Activated naive CD4-positive, alpha-beta T cell treated with anti-CD3 and anti-CD28 coated beads, Interleukin-2, amount 50 U/mL, for 16 hours (primary cell): ENCODE measurements at places on chromosomes 5 and 9.
A peak's percentile ranks its signal among the peaks of the same experiment; 100 is the strongest.

DNA sequence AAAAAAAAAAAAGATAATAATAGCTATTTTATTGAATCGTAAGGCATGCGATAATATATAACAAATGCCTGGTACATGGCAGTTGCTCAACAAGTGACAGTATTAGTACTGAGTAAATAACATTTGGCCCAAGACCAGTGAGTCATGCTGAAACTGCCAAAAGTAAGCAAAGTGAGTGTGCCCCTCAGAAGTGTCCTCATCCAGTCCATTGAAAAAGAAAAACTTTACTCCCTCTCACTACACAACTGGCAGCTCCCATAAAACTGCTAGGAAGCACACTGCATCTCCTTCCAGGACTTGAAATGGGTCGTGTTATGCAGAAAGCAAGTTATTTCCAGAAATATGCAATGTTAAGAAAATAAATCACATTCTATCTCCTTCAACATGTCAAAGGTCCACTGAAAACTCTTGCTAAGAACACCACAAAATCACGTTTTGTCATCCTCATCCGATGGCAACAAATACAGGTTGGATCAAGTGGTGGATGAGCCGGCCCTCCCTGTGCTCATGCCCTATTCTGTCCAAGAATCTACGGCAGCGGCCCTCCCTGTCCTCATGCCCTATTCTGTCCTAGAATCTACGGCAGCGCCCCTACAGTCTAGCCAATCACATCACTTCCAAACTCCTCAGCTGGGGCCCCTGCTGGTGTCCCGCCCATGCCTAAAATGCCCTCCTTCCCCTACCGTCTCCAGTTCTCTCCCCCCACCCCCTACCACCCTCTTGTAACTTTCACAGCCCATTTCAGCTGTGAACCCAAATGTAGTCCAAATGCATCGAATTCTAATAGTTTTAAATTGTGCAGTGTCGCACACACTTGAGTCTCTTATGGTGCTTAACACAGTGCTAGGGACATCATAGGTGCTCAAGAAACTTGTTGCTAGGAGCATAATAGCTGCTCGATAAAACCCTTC lies 12.5 kb downstream of the PTCH1 start:
- no peak for DNase-seq

DNA sequence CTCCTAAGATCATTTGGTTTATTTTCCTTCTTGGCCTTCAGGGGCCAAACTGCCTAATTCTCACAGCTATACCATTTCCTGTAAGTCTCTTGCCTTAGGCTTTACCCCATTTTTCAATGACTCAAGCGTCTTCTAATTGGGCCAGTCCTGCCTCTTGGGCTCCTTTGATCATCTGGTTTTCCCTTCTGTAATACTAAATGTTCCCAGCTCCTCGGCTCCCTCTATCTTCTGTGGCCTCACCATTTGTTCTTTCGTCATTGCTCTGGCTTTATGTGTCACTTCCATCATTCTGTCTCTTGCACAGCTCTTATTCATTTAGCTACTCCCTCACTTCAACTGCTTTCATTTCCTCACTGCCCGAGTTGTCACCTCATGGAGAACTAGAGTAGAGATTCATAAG lies 14.5 kb upstream of the SPINK7 start:
- no peak for DNase-seq

DNA sequence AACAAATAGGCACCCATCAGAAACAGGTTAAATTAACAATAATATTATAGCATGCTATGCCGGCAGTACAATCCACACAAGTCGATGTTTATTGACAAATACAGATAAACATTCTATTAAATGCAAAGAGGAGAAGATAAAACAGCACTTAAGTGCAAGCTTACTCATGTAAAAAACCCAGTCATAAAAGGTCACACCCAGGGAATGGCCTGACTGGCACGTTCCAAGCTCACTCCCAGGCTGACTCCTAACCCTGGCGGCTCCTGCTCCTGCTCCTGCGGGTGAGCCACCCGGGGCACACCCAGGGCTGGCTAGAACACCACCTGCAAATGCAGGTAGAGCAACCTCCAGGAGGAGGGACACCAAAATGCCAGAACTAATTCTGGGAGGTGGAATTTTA lies 66.9 kb downstream of the SEMA4D start:
- DNase-seq = no peak

- no peak for DNase-seq
These were observed 213.6 kb downstream of the AGTPBP1 start for GRCh38 chr9:85528142-85528541.

DNA sequence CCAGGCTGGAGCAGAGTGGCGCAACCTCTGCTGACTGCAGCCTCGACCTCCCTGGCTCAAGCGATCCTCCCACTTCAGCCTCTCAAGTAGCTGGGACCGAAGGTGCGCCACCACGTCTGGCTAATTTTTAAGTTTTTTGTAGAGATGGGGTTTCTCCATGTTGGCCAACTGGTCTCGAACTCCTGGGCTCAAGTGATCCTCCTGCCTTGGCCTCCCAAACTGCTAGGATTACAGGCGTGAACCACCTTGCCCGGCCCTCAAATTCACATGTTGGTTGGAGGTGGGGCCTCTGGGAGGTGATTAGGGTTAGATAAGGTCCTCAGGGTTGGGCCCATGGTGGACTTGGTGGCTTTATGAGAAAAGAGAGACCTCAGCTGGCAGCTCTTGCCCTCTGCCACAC lies 10.1 kb downstream of the LCN12 start:
- no peak for DNase-seq

DNA sequence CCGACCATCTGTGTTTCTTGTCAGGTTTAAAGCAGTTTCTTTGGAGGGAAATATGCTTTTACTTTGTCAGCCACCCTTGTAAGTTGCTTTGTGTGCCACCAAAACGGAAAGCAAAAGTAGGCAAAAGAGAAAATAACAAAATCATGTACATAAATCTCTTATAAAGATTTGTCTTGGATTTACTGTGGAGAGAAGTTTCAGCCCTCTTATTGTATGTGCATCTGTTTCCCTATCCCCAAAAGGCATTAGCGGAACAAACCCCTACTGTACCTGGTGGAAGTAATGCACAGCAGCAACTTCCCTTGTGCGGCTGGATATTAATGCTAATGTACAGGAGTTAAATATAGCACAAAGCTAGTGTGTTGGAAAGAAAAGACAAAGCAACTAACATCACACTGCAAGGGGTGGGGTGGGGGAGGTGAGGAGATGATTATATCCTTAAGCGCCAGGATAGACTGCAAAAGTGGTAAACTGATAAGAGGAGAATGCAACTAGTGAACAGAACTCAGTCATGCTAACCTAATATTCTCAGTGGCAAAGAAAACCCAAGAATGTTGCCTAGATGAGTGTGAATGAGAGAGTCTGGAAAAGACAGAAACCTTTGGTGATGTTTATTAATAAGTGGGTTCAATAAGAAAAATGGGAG lies 396.5 kb upstream of the MEF2C start:
- no peak for DNase-seq

- peak; percentile 95 for DNase-seq
These were observed 8.5 kb downstream of the PRR7 start for GRCh38 chr5:177455036-177455660.

- no peak for DNase-seq
These were observed 187.8 kb downstream of the NR3C1 start for GRCh38 chr5:143215690-143216089.

DNA sequence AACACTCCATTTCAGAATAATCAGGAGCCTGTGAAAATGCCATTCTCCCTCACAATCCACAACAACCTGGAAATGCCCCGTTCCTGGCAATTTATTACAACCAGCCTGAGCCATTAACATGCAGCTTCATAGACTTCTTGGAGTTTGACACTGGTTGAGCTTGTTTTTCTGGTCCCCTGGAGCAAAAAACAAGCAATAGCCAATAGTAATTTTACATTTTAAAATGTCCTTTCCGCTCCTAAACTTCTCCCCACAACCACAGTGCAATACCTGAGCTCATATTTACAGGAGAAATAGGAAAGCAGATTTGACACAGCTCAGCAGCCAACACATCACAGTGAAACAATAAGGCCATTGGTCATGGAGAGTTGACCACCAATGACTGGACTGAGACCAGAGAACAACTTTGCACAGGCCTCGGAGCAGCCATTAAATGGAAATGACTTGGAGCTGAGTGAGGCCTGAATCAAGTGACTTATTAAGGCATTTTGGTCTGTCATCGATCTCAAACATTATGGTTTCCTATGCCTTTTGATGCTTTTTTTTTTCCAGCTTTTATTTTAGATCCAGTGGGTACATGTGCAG lies 73.0 kb downstream of the ENC1 start:
- no peak for DNase-seq

DNA sequence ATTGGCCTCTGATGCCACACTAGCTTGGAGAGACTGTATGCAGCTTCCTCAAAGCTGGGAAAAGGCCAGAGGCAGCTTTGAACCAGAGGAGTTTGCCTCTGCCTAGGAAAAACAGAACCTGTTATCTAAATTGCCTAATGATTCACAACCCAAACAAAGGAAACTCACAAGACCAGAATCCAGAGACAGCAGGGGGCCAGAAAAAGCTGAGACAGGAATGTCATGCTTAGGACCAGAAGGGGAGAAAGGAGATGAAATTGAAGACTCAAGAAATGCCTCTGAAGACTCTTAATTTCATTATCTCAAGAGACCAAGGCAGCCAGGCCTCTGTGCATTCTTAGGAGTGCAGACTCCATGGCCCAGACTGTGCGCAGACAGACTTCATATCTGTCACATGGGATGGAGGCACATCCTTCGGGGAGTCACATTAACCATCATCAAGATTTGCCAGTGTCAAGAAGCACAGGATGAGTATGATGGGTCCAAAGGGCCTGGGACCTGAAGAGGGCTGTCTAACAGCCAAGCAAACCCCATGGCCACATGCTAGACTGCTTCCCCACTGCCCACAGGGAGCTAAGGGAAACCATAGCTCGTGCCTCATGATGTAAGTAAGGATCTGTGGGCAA lies 57.3 kb downstream of the ARSB start:
- no peak for DNase-seq

- DNase-seq = no peak
These were observed 50.8 kb downstream of the SEMA5A start for GRCh38 chr5:9495121-9495520.

GRCh38 chr5:73896097-73896496 lies 270.1 kb downstream of the ARHGEF28 start:
- no peak for DNase-seq

GRCh38 chr5:145979270-145980223 lies 43.2 kb downstream of the SH3RF2 start:
- DNase-seq = no peak

GRCh38 chr5:157665467-157666070 lies 5.8 kb upstream of the C5orf52 start:
- no peak for DNase-seq

DNA sequence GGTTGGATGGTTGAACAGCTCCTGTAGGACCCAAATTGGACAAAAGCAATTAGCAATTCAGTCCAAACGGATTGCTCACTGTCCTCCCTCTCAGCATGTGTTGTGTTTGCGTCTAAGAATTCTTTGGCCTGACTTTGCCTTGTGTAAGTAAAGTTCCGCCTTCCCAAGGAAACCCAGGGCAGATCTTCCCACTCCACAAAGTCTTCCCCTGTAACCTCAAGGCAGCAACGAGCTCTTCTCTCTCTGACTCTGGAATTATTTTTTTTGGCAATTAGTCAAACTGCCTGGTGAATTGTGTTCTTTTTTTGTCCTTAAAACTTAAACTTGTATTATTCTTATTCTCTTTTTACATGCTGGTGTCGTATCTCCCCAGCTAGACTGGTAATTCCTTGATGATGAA lies 20.7 kb upstream of the BASP1 start:
- no peak for DNase-seq

DNA sequence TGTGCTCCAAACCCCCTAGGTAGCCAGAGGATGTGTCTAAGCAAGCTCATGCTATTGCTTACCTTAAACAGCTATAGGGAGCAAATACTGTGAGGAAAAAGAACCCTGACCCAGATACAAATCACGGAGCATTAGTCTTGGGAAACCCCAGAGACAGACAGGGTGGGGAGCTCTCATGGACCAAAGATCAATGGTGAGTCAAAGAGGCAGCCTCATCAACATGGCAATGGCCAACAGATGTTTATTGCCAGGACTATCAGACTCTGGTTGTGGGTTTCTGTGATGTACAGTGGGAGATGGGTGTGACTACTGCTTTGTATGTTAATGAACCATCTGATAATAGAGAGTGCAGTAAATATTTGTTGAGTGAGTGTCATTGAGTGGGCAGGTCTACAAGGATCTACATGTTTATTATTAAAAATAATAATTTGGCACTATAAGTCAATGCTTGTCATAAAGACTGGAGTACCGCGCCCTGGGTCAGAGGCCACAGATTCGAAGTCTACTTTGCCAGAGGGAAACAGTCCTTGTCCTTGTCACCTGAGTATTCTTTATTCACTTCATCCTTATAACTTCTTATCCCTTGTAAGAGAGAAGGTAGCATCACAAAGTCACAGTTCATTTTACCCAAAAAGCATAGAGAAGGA lies 56.5 kb upstream of the RAI14 start:
- DNase-seq = no peak

GRCh38 chr9:78296201-78296892 lies 578 bp upstream of the PSAT1 start:
- peak; percentile 30 for DNase-seq

GRCh38 chr5:59099270-59099994 lies 516.6 kb downstream of the RAB3C start:
- no peak for DNase-seq

- DNase-seq = no peak
These were observed 173.3 kb downstream of the DENND1A start for GRCh38 chr9:123756484-123757106.

DNA sequence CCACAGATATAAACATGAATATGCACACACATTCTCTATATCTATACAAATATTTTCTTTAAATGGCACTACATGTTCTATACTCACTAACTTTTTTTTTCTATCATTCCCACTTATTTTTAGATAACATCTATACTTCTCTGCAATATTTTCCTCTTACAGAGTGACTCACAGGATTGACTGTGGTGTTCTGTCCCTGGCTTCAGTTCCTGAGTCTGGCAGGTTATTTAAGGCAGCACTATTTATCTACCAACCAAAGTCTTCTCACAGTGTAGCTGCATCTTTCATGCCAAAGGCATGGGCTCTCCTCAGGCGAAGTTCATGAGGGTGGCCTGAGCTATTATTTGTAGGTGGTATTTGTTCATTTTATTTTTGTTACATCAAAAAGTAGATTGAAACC lies 409.0 kb downstream of the PRR16 start:
- no peak for DNase-seq

DNA sequence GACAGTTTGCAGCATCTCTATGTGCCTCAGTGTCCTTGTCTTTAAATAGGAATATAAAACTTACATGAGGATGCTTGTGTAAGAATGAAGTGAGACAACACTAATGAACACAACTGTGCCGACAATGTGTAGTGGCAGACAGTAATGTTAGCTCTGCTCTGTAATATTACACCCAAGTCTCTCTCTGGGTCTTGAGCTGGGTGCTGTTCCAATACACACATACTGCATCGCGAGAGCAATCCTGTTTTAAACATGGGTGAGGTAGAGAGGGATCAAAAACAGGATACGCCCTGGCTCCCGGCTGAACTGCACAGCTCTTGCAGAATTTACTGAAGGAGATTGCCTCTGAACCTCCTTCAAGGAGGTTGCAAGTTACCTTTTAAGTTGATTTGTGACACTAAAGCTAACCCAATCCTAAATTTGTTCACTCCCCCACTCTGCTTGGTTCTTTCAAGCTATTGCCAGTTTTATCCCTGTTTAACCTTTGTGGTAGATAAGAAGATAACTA lies 155.2 kb upstream of the ISL1 start:
- no peak for DNase-seq

- no peak for DNase-seq
These were observed 80.3 kb upstream of the EQTN start for GRCh38 chr9:27377147-27377807.
